Activated naive CD4-positive, alpha-beta T cell treated with anti-CD3 and anti-CD28 coated beads, Interleukin-2, amount 50 U/mL, for 16 hours (primary cell): ENCODE measurements at places on chromosomes 2 and 18.

DNA sequence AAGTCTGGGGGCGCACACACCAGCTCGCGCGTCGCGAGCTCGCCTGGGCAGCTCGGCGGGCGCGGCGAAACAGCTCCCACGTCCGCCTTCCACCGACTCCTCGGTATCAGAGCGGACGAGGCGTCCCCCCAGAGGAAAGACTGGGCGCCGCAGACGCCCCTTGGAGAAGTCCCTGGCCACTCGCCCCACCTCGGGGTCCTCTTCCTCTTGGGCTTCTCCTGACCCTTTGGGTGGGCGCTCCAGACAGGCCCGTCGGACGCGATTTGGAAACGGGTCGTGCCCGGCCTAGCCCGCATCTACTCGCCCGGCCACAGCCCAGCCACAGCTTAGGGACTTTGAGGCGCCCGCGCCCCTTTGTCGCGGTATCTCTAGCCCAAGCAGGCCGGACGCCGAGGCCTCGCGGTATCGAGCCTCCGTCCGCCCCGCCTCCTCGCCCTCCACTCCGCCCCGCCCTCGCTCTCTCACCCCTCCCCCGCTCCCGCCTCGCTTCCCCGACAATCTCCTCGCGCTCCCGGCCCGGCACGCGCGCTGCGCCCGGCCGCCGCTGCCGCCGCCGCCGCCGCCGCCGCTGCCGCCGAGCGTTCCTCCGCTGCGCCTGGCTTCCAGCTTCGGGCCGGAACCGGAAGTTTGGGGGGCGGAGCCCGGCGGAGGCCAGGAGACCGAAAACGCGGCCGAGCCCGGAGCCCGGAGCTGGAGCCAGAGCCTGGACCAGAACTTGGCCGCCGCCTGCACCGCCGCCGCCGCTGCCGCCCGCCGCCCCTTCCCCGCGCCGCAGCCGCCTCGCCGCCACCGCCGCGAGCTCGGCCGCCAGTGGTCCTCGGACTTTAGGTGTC lies 749 bp upstream of the ACVR2A start:
- peak; percentile 91 for DNase-seq

GRCh38 chr18:6256521-6256920 lies 158.2 kb downstream of the L3MBTL4 start:
- DNase-seq: no peak

DNA sequence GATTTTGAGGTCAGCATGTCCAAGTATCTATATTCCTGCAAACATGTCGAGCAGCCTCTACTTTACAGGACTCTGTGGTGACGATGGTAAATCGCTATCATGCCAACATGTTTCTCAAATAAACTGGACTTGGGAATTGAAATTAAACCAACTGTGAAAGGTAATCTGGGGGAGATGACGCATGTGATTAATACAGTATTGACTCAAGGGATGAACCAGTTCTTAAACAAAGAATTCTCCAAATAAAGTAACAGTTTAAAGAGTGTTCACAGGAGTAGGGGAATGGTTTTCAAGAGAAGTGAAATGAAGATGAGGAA lies 54.3 kb downstream of the THUMPD2 start:
- DNase-seq: no peak

GRCh38 chr2:236959876-236960275 lies 125.8 kb upstream of the COPS8 start:
- no peak for DNase-seq

- DNase-seq: peak; percentile 14
Observed at GRCh38 chr2:152407204-152407721, 72.3 kb downstream of the FMNL2 start.

- DNase-seq: no peak
Observed at GRCh38 chr2:26136451-26136850, 36.4 kb upstream of the GAREM2 start.

DNA sequence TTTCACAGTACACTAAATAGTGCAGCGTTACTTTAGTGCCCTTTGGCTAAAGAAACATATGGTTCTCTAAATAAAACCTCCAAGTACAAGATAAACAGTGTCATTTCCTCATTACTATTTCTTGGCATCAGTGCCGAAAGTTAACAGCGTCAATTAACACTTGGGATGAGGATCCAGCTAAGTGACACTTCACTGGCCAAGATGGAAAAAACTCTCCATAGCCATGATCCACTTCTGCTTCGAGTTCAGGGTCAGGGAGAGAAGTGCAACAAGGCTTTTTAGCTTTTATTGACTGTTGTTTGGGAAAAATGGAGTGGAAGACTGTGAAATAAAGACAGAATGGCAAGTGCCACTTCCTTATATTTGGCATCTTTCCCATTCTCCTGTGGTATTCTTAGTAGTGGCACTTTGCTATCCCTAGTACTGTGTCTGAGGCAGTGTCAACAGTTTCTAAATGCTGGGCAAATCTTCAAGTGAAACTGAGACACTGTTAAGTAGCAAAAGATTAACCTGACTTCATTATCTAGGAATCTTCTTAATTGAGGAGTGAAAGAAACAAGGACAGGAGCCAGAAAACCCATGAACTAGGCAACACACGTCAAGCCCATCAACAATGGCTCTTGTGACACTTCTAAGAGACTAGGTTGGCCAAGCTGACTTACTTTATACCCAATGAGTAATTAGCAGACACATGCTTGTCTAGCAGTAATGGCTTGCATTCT lies 222.5 kb upstream of the SESTD1 start:
- DNase-seq: no peak

DNA sequence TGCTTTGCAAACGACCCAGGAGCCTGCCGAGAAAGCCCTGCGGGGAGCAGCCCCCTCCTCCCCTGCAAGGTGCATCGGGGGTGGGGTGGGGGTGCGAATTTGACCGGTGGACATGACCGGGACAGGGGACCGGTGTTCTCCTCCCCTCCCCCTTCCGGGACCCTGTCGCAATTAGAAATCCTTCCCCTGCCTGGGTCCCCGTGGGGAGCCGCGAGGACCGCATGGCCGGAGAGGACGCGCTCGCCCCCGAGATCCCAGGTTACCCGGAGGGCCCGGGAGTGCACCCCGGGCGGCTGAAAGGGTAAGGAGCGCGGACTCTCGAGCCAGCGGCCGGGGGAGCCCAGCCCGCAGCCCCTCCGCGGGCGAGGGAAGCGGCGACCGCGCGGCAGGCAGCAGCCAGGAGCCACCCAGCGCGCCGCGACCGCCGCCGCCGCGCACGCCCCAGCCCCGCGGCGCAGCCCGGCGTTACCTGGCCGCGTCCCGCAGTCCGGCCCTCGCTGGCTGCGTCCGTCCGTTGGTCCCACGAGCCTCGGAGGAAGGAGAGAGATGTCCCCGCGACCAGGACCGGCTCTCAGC lies 482 bp downstream of the DLGAP1 start:
- DNase-seq: no peak

- no peak for DNase-seq
Observed at GRCh38 chr2:133389569-133389968, 178.7 kb downstream of the NCKAP5 start.

DNA sequence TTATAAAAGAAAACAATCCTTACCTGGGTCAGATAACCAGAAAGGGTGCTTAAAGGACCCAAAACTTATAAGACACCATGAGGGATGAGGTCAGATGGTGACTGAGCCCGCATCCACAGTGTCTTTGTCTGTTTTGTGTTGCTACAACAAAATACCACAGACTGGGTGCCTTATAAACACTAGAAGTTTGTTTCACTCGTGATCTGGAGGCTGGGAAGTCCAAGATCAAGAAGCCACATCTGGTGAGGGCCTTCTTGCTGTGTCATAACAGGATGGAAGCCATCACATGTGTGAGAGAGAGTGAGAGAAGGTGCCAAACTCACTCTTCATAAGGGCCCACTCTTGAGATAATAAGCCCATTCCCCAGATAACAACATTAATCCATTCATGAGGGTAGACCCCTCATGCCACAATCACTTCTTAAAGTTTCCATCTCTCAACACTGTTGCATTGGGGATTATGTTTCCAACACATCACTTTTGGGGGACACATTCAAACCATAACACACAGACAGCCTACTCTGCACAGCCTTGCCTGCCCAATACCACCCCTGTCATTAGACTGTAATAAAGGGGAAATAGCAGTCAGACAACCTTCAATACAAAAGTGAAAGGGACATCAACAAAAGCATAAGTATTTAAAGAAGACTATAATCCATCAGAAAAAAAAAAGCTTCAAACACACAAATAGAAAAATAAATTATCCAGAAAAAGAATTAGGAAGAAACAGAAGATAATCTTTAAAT lies 249.8 kb downstream of the ANAPC1 start:
- no peak for DNase-seq

- DNase-seq: no peak
Observed at GRCh38 chr18:74654638-74655037, 57.0 kb downstream of the ZNF407 start.

- no peak for DNase-seq
Observed at GRCh38 chr18:10301831-10302483, 152.5 kb upstream of the APCDD1 start.

- DNase-seq: no peak
Observed at GRCh38 chr2:60508339-60508917, 45.0 kb downstream of the BCL11A start.

DNA sequence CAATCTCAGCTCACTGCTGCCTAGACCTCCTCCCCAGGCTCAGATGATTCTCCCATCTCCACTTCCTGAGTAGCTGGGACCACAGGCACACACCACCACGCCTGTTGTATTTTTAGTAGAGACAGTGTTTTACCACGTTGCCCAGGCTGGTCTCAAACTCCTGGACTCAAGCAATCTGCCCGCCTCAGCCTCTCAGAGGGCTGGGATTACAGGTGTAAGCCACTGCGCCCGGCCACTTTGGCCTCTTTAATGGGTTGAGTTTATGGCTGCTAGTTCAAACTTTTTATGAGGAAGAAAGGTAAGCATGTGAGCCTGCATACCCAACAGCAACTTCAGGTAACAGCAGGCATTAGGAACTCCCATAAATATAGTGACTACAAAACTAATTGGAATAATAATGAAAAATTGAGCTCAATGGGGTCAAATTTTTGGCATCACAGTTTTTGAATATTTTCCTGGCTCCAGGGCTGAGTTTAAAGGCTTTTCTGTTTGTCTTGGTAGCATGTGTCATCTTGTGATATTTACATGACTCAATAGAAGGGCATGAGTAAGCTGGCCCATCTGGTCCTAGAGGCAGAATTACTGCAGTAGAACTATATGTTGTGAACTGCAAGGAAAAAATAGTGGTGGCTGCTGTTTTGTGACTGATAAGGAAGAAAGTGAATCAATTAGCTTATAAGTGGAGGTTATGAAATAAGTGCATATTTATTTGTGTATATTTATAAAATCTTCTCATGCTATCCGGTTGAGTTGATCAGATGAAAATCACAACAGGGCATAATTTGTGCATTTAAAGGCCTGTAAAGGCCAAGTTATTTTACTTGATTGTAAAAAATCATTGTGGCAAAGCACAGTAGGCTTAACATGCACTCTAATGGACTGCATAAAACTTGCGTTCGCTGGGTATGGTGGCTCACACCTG lies 24.8 kb downstream of the GALM start:
- peak; percentile 28 for DNase-seq

GRCh38 chr2:115161081-115161770 lies 718.8 kb downstream of the DPP10 start:
- DNase-seq: no peak

DNA sequence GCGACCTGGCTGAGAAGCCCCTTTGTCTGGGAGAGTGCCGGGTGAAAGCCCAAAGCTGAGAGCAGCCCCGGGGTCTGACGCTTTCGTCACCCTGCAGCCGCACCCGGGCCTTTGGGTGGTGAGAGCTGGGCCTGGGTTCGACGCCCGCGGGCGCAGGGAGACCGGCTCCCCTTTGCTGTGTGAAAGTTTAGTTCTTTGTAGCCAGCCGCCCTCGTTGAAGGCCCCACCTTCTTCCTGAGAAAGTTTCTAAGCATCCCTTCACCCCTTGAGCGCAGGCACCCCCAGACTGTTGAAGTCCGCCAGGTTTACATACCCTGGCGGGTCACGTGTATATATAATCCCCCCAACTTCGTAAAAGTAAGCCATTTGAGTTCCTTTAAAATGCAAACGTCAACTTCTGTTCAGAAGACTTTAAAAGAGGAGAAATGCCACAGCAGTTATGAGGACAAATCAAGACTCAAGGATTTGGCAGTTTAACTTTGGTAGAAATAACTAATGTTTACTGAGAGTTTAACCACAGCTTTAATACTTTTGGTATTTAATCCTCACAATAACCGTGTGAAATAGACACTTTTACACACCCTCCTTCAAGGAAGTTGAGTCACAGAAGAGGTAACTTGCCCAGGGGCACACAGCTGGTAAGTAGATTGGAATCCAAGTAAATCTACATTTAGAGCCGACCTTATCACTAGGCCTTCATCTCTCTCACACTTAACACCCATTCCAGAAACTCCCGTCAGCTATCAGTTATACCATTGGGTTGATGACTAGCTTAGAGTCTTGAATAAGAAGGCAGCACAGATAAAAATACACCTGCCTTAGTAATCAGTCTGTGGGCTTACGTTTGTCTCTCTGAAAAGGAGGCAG lies 1.1 kb upstream of the MBOAT2 start:
- no peak for DNase-seq

DNA sequence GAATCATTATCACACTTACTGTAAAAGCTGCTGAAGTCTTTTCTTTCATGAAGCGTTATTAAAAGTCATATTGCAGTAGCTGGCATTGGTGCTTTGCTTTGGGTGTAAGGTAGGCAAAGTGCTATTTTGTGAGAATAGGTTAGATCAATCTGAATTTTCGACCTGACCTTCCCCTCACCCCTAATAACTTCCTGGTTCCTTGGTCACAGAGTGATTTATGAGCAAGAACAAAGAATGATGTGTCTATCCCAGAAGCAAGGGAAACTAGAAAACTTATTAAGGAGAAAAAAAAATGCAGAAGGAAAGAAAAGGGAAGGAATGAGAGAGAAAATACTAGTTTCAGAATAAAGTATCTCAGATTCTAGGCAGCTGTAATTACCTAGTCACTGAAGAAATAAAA lies 163.1 kb upstream of the MEIS1 start:
- DNase-seq: no peak

GRCh38 chr2:105373344-105373781 lies 25.5 kb downstream of the FHL2 start:
- DNase-seq: no peak

GRCh38 chr2:54106631-54107454 lies 8.6 kb upstream of the ACYP2 start:
- peak; percentile 29 for DNase-seq

GRCh38 chr2:118738106-118738505 lies 109.3 kb downstream of the EN1 start:
- DNase-seq: no peak

GRCh38 chr2:25029183-25029554 lies 12.7 kb upstream of the EFR3B start:
- no peak for DNase-seq

DNA sequence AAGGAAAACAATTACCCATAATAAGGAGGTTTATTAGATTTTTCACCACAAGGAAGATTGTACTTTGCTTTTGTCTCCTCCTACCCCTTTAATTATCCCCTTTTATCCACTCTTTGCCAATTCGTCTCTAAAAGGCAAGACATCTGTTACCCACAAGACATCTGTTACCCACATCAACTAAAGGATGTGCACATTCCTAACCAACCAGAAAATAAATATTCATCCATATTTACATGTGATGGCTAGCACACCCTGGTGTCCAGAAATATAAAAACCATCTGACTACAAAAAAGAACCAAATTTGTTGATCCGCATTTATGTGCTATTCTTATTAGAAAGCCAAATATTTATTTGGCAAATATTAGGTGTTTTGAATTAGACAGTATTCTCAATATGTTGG lies 35.7 kb downstream of the ACVR1C start:
- DNase-seq: no peak

- no peak for DNase-seq
Observed at GRCh38 chr2:220568296-220568695, 940.9 kb downstream of the SLC4A3 start.
